T1000 (cell line): ENCODE measurements at places on chromosomes 2 and 18.

- no peak for DNase-seq
Measured at GRCh38 chr2:208172125-208172524, 8.7 kb upstream of the CRYGA start.

- no peak for DNase-seq
Measured at GRCh38 chr18:56165601-56166355, 472.6 kb downstream of the TXNL1 start.

- no peak for DNase-seq
Measured at GRCh38 chr2:96733931-96734330, 5.9 kb downstream of the LMAN2L start.

GRCh38 chr2:37080266-37080665 lies 3.9 kb downstream of the HEATR5B start:
- no peak for DNase-seq

DNA sequence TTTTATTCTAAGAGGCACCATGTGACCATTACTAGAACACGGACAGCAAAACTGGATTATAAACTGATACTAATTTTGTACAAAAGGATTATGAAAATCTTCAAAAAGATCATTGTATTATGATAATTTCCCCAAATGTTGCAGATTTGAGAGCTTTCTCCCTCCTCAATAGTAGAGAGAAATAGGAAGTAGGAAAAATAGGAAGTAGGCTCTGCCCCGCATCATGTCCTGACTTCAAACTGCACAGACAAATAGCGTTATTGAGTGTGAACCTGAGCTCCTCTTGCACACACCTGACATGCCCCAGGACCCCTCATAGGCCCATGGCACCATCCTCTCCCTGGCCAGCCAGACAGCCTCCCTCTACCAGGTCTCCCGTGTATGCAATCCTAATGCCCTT lies 25.4 kb downstream of the CHRNA1 start:
- no peak for DNase-seq

DNA sequence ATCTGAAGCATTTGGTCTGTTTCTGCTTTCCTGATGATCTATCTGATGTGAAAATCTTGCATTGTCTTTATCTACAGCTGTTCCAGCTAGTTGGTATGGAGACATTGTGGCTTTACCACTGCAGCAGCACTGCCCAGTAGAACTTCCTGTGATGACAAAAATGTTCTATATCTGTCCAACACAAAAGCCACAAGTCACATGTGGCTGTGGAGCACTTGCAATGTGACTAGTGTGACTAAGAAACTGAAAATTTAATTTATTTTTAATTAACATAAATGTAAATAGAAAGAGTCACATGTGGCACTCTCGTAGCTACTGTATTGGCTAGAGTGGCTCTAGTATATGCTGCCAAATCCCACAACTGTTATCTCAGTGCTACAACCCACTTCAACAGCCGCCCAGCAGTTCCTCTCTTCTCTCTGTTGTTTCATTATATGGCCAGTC lies 425.7 kb downstream of the SETBP1 start:
- DNase-seq = no peak

- no peak for DNase-seq
Measured at GRCh38 chr2:170139276-170139967, 38.5 kb upstream of the MYO3B start.

DNA sequence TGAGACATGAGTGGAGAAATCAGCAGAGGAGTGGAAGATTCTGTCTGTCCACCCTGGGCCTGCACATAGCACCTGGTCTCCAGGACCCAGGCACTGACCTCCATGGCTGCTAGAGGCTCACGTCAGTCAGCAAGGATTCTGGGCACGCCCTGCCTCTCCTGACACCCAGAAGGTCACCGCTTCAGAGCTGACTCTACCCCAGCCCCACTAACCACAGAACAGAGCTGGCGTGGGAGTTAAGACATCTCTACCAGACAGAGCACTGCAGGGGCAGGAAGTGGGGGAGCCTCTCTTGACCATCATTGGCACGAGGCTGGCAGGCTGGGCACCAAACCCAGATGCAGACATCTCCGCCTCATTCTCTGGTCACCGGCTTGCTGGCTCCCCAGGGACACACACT lies 3.0 kb downstream of the ADCY3 start:
- no peak for DNase-seq

GRCh38 chr2:96727431-96727830 lies 12.4 kb downstream of the LMAN2L start:
- no peak for DNase-seq

DNA sequence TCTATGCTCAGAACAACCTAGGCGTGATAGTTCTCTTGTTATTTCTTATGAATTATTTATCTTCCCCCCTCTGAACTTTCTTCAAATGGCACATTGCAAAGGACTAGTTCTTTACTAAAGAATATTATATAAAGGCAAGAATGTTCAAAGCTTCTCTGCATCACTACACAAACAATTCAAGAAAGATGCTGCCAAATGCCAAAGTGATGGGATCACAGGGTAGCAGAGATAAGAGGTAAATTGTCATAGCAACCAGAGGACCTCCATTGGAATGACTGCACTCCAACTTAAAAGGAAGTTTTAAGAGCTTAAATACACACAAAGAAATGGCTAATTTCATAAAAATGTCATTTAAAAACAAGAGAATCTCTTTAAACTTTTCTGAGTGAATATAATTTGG lies 72.8 kb downstream of the AQP4 start:
- DNase-seq = no peak

- no peak for DNase-seq
Measured at GRCh38 chr2:198700319-198700718, 757.4 kb downstream of the SATB2 start.

DNA sequence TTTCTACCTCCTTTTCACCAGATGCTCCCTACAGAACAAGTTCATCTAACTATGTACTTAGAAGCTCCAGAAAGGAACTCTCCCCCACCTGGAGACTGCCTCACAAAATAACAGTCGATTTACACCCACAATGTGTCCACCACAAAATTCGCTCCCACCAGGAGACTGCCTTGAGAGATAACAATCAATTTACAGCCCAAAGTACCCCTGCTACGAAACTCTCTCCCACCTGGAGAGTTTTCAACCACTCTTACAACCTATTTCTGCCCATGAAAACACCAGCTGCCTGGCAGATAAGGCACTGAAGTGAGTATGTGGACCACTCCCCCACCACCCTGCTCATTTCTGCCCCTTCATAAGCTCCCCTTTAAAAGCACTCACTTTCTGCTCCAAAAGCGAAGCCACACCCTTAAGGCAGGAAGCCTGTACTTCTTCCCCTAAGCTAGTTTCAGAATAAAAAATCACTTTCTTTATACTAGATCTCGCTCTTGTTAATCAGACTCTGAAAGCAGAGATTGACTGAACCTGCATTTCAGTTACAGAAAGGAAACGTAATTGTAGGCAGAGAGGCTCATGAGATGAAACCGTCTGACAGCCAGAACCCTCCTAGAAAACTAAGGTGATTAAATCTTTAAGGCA lies 94.4 kb upstream of the RBBP8 start:
- DNase-seq = no peak

DNA sequence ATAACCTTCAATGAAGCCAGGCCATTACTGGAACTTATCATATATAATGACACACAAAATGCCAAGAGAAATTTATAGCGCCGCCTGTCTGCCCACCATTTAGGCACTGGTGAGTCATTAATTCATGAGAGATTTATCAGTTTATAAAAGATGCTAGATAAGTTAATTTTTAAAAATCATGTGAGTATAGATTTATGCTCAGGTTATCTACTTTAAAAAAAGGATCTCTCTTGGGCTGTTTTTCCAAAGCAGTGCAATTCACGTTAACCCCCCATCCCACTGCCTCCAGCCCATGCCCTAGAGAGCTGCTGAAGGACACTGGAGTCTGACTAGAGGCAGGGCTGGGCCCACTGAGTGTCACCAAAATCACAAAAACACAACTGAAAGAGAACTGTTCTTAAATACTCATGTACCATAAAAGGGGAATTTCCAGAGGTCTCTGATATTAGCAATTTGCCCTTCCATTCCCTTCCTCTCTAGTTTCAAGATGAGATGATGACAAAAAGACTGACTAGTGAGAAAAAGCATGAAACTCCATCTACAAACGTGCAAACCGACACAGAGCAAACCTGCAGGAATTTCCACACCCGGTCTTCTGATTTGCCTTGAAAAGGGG lies 160.8 kb downstream of the BCL2 start:
- DNase-seq = no peak

DNA sequence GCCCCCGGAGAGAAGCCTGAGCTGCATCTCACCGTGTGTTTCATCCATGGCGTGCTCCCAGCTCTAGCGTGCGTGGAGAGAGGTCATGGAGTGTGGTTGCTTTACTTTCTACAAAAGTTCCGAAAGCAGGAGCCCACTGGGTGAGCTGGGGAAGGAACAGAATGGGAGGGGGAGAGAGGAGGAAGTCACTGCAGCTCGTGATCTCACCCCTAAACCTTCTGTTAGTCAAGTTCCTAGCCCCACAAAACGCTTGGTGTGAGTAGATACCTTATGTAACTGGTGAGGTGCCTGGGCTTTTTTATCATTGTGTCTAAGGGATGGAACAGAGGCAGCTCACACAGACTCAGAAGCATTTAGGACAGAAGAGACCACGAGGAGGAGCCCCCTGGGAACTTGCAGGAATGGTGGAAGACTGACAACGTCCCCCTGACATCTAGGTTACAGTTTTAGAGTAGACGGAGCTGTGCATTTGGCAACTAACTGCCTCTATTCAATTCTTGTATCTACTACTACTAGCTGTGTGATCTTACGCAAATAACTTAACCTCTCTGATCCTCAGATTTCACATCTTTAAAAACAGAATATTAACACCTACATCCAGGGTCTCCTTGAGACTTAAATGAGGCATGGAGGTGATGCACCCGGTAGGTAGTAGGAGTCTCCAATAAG lies 123.3 kb downstream of the ARL4C start:
- DNase-seq = no peak

DNA sequence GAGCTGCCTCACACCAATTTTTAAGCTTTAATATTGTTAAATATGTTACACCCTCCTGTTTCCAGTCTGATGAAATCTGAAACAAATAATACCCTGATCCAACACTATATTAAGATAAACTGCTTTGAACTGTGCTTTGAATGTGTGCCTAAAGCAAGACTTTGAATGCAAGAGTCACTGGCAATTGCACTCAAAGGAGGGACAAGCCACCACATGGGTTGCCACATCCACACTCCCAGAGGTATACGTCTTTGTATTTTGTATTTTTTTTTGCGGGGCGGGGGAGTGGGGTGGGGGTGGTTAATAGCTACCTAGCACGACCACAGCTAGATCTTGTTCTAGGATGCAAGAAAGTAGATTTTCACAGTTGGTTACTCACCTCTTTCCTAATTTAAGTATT lies 1.8 kb upstream of the ZEB2 start:
- DNase-seq = no peak

DNA sequence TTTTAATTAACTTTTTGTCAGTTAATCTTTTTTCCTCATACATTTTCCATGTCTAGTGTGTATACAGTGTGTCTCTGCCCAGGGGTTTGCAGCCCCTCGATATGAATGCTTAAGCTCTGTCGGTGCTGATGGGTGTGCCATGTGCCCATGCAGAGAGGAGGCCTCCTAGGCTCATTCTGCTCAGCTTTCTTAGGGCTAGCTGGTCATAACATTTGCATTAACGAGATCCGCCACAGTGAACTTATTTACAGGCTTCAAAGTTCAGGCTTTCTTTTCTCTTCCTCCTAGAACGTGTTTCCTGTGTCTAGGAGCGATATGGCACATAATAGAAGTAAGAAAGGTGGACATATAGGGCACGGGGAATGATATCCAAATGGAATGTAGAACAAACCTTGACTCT lies 783.3 kb downstream of the PLCL1 start:
- DNase-seq = no peak

GRCh38 chr2:240567872-240568677 lies at the start of gene RNPEPL1:
Gene RNPEPL1 (plus strand): TSS chr2:240568484. CDS start chr2:240568587, 103 bp downstream.
- no peak for DNase-seq

DNA sequence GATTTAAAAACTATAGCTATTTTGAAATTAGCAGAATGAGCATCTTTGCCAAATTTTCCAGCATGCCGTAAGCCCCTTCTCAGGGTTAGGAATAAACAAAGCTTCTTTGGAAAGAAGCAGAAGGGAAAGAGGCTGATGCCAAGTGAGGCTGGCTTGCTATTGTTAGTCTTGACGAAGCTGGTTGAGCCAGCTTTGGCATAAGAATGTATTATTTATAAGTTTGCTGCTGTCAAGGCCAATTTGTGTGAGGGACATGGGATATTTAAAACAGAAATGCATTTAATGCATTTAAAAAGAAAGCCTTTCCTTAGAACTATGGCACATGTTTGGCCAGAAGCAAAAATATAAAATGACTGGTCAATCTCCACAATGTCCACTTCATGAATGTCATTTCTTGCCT lies 52.5 kb upstream of the TTN start:
- DNase-seq = no peak

DNA sequence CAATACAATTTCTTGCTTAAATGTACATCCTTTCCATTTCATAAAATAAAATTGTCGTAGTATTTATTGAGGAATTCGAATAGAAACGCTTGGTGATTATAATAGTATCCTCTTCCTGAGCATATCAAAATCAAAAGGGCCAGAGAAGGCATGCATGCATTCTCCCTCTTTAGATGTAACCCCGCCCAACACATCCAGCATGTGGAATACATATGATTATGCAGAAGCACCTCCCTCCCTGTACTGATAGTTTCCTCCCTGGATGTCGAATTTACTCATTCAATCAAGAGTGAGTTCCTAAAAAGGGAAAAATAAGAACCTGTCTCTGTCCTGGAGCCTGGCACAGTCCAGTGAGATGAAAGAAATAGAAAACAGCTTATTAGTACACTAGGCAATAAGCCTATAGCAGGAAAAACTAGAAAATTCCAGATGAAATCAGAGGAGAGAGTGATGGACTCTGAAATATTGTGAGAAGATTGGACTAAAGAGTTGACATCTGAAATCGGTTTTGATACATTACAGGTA lies 262.9 kb downstream of the RDH14 start:
- DNase-seq = no peak

GRCh38 chr2:239516954-239517305 lies 116.1 kb upstream of the HDAC4 start:
- DNase-seq = no peak

- no peak for DNase-seq
Measured at GRCh38 chr2:33448220-33448899, 28.1 kb upstream of the RASGRP3 start.

- no peak for DNase-seq
Measured at GRCh38 chr2:89833116-89833779, 1141.8 kb downstream of the RPIA start.

GRCh38 chr2:144944546-144945220 lies 424.8 kb upstream of the ZEB2 start:
- no peak for DNase-seq

GRCh38 chr2:224933431-224933830 lies 108.8 kb downstream of the DOCK10 start:
- DNase-seq = no peak
